ENCODE measurements at places on chromosomes 12 and 14.
A peak's percentile ranks its signal among the peaks of the same experiment; 100 is the strongest.

- DNase-seq, result no peak
These were observed 16.7 kb upstream of the TMEM106C start for GRCh38 chr12:47946413-47947323.

DNA sequence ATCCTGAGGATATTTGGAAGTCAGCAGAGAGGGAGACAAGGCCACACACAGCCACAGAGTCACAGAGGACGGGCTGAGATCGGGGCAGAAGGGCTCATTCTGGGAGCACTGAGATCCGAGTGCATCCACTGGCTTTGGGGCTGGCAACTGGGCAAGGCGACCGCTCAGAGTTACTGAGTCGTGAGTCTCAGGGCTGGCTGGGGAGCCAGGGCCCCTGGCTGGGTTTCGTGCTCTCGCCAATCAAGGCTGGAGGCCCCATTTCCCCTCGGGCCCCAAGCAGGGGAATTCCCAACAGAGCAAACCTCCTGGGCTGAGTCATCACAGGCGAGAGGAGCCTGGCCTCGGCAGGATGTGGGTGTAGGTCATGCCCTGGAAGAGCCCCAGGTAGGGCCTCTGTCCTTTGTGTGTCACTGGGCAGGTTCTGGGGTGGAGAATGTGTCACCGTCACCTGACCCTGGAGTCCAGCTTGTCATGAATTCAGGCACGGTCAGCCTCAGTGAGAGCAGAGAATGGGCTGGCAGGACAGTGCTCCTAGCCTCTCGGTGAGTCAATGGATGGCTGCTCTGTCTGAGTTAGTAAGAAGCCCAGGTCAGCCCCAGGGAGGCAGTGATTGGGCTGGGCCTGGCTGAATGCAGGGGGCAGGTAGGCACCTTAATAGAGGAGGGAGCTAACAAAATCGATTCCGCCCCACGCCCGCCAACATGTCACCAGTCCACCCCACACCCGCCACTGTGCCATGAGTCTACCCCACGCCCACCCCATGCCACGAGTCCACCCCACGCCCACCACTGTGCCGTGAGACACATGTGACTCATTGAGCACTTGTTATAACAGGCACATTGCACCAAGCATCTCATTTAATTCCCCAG, 16.9 kb downstream of the ASB2 start:
- peak; percentile 34 for DNase-seq

DNA sequence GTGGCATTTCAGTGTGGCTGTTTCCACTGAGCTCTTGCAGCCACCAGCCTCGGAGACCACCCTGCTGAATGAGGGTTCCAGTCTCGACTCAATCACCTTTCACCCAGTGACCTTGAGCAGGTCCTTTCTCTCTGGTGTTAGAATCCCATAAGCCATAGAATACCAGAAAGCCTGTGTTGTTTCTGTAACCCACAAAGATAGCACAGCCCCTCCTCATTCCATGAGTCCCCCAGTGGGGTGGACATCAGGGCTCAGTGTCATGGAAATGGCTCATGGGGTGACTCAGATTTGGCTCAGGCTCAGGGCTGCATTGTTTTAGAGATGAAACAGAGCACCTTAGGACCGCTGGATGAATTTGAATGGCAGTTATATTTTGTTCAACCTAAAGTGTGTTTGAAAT, 171.5 kb downstream of the PTPN11 start:
- DNase-seq, result no peak

- no peak for DNase-seq
These were observed 2.8 kb upstream of the NINJ2 start for GRCh38 chr12:666066-666465.

DNA sequence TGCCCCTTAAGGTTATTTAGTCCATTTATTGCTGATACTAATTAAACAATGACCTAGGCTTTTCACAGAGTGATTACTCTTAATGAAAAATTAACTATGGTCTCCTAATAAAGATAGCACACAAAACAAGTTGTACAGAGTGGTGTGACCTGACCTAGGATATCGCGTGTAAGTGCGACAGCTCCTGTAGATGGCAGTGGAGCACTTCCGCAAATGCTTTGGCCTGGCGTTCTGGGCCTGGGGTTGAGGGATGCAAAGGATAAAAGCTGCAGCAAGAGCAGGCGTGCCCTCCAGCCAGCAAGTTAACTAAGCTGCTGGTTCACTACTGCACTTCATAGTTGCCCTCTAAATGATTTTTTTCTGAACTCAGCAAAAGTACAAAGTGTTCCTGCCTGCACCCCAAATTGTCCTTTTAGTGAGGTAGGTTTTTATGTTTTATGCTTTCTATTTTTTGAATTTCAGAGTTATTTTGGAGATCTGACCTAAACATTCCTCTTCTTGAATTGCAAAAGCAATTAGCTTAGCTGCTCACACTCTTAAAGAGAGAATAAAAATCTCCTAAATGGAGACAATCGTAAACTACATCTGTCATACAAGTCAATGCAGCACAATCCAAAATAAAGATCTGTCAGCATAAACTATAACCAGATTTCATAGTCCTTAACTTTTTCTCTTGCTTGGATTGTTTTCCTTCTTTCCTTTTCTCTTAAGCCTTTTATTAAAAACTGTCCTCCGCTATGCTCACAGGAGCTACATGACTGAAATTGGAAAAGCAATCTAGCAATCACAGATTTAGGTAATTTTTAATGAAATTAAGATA, 379.6 kb downstream of the LRIG3 start:
- DNase-seq, result peak; percentile 49

- DNase-seq, result no peak
These were observed 28.7 kb upstream of the REP15 start for GRCh38 chr12:27667540-27667939.

DNA sequence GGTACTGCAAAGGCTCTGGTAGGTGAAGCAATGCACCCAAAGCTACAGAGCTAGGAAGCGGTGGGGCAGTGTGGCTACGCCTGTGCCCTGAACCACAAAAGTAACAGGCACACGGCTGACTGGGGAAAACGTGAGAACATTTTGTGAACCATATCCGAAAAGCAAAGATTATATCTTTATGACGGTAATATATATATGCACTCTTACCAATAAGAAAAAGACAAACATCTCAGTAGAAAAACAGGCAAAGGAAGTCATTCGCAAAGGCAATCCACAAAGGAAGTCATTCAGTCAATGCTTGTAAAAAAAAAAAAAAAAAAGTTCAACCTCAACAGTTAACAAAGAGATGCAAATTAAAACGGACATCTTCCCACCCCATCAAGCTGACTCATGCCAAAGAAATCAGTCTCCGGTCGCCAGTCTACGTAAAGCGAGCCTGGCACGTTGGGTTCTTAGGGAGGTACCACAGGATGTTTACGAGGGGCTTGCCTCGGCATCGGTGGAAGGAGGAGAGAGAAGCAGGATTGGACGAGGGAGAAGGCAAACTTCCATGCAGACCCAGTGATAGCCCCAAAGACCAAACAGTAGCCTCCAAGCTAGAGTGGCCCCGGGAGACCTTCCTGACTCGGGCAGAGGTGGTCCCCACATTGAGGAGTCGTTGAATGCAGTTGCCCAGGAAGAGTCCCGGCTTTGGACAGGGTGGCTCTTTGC, 39.4 kb upstream of the PPP2R5C start:
- DNase-seq, result no peak

- DNase-seq, result no peak
These were observed 62.6 kb downstream of the SPPL3 start for GRCh38 chr12:120841525-120841924.

DNA sequence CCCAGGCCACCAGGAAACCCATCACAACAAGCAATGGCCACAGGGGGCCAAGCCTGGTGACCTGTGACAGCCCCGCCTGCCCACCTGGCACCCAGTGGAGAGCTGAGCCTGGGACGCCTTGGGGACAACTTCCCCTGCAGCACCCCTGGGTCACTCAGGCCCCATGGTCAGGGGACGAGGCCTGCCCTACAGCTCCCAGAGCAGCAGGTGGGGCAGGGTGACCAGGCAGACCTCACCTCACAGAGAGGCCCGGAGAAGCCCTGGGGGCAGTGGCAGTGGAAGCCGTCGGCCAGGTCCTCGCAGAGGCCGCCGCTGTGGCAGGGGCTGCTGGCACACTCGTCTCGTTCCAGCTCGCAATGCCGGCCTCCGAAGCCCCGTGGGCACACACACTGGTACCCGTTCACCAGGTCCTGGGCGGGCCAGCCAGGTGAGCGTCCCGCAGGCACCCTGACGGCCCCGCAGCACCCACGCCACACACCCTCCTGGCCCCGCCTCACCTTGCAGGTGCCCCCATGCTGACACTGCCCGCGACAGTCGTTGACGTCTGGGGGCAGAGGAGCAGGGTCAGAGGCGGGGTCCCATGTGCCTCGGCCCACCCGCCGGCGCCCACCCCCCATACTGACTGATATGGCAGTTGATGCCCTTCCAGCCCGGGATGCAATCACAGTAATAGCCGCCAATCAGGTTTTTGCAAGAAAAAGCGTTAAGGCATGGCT, 18.1 kb downstream of the JAG2 start:
- no peak for DNase-seq

GRCh38 chr14:80862983-80863382, 78.6 kb downstream of the CEP128 start:
- no peak for DNase-seq

- DNase-seq, result no peak
These were observed 204.7 kb downstream of the KITLG start for GRCh38 chr12:88375306-88376305.

- DNase-seq, result peak; percentile 78
These were observed at the start of gene JDP2 for GRCh38 chr14:75427482-75428229. Gene JDP2, plus strand, starts transcription at chr14:75428022. Its CDS starts 9,899 bp downstream, at chr14:75437921.

- DNase-seq, result no peak
These were observed 229.9 kb upstream of the HMGA2 start for GRCh38 chr12:65594409-65594808.

- DNase-seq, result no peak
These were observed 454.1 kb downstream of the PCNX1 start for GRCh38 chr14:71361336-71361735.
